ENCODE measurements at places on chromosomes 6 and 20.

GRCh38 chr6:16974704-16975359 lies 127.0 kb upstream of the STMND1 start:
- DNase-seq: no peak

DNA sequence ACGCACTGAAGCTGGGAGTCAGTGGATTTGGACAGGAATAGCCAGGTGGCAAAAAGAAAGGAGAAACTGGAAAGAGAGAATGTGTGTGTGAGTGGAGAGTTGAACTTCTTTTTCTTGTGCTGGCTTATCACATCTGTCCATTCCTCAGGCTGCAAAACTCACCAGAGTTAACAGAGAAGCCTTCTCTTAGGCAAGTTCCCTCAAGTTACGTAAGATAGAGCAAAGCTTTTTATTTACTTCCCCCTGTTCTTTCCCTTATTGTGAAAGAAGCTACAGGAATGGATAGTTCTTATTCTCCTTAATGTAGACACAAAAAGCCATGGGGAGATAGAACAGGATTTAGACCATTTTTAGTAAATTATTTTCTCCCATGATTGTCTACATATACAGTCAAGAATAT lies 188.6 kb downstream of the BMP2 start:
- DNase-seq: no peak

DNA sequence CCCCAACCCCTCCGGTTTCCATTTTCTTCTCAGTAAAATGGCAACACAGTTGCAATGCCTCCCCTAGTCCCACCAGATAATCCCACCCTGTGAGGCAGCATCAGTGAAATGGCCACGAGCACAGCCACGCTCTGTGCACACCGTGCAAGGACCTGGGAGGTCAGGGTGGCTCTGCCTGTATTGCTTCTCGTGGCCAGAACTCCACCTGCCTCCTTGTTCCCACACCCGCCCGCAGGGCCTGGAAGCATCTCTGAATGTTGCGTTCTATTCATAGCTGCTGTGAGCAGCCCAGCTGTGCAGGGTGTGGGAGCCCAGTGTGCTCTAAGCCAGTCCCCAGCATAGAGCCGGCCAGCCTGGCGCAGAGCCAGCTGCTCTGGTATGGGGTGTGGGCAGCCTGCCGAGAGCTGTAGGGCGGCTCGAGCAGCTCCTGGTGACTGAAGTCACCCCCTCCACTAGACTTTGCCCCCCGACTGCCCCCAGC lies 161.1 kb downstream of the DLL1 start:
- peak; percentile 67 for DNase-seq

DNA sequence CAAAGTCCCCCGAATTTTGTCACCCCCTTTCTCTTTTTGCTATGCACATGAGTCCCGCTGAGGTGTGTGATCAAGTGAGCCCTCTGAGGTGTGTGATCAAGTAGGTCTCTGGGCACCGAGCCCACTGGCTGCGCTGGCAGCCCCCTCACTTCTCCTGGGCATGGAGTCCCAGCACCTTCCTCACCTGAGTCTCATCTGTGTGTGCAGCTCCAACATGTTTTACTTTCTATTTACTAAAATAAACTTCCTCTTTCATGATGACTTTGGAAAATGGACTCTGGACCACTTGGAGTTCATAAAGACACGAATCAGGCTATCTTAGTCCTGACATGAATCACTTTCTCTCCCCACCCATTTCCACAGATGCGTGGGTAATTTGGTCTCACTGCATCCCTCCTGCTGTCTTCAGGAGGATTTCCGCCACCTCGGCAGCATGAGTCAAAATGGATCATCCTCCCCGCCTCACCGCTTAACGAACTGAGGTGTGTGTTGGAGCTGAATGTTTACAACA lies 39.8 kb downstream of the PRDM1 start:
- no peak for DNase-seq

GRCh38 chr6:129243377-129243776 lies 360.4 kb downstream of the LAMA2 start:
- no peak for DNase-seq

DNA sequence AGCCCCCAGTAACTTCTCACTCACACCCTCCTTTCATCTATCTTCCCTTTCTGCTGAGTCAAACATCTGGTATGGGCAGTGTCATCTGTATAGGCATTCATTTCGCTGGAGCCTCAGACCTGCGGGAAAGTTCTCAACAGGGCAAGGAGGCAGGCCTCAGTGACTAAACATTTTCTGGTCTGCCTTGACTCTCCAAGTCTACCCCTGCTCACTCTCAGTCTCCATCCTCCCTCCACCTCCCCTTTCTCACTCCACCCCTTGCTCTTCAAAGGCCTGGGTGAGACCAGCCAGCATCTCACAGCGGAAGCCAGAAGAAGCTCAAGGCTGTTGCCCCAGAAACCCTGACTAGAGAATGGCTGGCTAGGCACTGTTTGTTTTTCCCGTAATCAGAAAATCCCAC lies 105.0 kb upstream of the BEND6 start:
- no peak for DNase-seq

GRCh38 chr6:49557177-49557576 lies 6.7 kb downstream of the C6orf141 start:
- no peak for DNase-seq

- no peak for DNase-seq
Measured at GRCh38 chr6:136307351-136307750, 17.7 kb upstream of the BCLAF1 start.

- no peak for DNase-seq
Measured at GRCh38 chr6:165317723-165318122, 8.3 kb upstream of the C6orf118 start.

DNA sequence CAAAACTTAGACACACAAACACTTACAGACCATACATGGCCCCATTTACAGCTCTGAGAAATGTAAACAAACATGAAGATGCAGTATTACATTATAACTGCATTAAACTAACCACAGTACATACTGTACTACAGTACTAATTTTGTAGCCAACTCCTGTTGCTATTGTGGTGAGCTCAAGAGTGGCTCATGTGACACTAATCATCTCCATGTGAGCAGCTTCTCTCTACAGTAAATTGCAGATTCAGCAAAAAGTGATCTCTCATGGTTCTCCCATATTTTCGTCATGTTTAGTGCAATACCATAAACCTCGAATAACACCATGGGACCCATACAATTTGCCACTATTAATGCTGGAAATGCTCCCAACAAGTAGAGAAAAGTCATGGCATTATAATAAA lies 860.4 kb downstream of the EPHA7 start:
- DNase-seq: no peak

GRCh38 chr6:106249658-106250057 lies 75.9 kb downstream of the ATG5 start:
- no peak for DNase-seq

DNA sequence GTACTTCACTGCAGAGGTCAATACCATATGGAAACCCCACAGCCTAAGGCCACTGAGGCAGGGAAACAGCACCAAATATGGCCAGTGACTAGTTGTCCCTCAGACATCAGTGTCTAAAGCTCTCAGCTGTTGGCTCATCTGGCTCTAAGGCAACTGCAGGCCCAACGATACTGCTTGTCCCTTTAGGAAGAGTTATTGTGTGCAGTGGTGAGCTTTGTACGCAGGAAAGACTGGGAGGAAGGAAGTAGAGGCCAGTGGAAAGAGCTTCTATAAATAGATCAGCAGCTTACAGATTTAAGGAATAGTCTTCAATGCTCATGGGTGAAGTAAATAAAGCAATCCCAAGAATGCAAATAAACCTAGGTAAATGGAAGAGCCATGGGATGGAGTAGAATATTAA lies 29.3 kb downstream of the DNAAF9 start:
- no peak for DNase-seq

GRCh38 chr6:19159561-19159960 lies 677.6 kb upstream of the ID4 start:
- DNase-seq: no peak

GRCh38 chr6:138266095-138266494 lies 47.8 kb upstream of the PBOV1 start:
- no peak for DNase-seq

DNA sequence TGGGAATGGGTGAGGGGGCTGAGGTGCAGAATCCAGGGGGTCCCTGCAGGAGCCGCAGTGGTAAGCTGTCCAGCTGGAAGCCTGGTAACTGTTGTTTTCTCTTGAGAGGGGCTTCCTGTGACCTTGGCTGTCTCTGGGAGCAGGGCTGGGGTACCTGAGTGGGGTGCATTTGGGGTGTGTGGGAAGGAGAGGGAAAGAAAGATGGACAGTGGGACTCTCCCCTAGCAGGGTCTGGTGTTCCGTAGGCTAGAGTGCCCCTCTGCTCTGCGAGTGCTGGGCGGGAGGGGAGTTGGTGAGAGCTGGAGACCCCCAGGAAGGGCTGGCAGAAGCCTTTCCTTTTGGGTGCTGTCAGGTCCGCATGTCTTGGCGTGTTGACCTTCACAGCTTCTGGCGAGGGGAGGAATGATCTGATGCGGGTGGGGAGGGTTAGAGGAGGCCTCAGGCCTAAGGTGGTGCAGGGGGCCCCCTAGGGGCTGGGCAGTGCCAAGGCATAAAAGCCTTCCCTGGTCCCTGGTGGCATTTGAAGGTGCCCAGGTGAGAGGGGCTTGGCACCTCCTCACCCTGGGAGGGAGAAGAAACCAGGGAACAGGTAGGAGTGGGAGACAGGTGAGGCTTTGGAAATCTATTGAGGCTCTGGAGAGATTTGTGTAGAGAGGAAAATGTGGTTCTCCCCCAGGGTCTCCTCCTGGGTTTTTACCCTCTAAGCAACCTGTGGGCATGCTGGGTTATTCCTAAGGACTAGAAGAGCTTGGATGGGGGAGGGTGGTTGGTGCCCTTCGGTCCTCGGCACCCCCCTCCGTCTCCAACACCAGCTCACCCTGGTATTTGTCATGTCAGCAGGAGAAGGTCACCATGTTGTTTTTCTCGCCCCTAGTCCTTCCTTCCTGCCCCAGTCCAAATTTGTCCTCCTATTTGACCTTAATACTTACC lies 3.3 kb downstream of the VEGFA start:
- DNase-seq: no peak

GRCh38 chr6:56890066-56890465 lies 64.8 kb upstream of the BEND6 start:
- no peak for DNase-seq

DNA sequence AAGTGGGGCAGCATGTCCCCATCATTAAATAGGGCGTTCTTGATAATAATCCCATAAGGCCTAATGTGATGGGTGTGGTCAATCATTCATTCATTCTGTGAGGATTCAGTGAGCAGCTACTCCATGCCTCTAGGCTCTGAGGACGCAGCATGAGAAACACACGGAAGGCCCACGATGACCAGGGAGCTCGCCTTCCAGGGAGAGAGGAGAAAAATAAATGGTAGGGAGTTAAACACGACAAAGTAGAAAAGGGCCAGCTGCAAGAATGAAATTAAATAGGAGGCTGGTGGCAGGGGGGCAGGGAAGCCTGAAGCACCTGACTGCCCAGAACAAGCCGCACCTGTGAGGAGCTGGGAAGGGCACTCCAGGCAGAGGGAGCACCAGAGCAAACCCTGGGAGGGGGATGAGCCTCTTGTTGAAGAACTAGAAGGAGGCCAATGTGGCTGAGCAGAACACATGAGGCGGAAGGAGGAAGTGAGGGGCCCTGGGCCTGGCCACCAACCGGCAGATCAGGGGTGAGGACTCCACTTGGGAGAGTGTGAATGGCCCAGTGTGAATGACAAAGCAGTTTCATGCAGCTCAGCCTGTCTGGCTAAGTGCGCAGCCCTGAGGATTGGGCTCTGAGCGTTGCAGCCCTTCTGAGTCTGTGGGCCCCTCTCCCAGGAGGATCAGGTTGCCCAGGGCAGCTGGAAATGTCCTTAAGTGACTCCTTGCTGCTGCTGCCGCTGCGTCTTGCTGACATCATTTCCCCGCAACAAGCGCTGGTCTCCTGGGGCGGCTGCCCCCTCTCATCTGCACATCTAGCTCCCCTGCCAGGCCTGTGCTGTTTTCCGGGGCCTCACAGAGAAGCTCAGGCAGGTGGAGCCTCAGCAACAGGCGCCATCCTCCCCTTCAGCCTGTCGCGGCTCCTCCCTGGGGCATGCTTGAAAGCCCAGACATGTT lies 99.9 kb downstream of the CDH26 start:
- peak; percentile 100 for DNase-seq

DNA sequence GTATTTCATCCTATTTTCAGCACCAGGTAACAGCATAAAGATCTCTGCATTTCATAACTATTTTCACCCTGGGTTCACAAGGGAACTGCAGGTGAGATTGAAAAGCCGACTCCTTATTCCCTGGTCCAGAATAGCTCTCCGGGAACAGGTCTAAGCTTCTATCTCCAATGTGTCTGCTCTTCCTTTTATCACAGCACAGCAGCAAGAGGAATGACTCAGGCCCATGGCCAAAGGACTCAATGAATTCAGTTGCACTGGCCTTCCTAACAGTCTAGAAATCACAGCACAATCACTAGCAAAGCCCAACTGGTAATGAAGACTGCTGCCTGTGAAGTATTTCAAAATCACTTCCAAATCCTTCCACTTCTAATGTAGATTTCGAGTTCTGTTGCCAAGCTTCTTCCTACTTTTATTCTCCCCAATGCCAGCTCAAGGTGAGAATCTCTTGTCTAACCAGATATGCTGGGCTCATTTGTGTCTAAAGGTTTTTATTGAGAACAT lies 30.7 kb downstream of the HMGN3 start:
- no peak for DNase-seq

GRCh38 chr6:36364669-36365479 lies 22.6 kb downstream of the ETV7 start:
- no peak for DNase-seq

DNA sequence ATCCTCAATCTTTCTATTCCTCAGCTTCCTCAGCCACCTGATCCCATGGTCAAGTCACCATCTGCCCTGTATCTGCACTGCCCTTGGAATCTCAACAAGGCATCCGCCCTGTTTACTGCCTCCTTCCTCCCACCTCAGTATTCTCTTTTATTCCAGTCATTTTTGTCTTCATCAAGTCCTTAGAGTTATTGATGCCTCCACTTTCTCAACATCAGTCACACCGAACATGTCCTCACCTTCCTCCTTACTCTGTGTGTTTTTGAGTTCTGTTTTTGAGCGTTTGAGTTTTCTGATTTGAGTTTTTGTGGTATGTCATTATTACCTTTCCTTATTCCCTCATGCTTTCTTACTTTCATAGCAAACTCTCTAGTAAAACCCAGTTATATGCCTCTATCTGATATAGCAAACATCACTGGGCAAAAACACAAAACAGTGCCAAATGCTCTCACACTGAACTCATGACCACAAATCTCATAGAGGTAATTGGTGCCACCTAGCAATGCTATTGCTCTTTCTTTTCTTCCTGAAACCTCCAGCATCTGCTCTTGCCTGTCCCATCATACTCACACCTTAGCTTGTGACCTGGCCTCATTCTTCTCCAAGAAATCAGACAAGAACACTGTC lies 11.8 kb upstream of the GNRH2 start:
- DNase-seq: no peak
